ENCODE measurements at places on chromosomes 6 and 20. TPM values are rescaled to one million over a fixed set of nuclear protein-coding genes. Genes with fewer than 3 reads are reported as not detected.

C20orf204 gene
- 0.50 TPM for polyA plus RNA-seq

DACT2 gene
- 1.0 TPM for polyA plus RNA-seq

- no peak for DNase-seq
Measured at GRCh38 chr20:24448170-24448569, 21.3 kb upstream of the SYNDIG1 start.

DNA sequence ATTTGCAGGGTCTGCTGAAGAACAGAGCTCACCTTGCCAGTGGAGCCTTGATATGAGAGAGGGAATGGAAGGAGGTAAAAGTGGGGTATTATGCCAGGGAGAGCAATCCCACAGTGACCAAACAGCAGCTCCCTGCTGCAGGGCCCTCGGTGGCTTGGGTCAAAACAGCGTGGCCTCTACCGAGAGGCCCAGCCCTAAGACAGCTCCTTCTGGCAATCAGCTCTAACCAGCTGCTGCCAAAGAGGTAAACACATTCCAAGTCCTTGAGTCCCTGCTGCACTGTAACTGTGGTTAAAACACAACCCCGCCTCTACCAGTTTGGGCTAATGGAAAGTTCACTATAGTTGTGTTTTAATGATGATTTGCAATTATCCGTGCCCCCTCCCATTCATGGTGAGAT lies 1.4 kb upstream of the DAAM2 start:
- no peak for DNase-seq

GSTA3 gene
- polyA plus RNA-seq: 1.7 TPM

DNA sequence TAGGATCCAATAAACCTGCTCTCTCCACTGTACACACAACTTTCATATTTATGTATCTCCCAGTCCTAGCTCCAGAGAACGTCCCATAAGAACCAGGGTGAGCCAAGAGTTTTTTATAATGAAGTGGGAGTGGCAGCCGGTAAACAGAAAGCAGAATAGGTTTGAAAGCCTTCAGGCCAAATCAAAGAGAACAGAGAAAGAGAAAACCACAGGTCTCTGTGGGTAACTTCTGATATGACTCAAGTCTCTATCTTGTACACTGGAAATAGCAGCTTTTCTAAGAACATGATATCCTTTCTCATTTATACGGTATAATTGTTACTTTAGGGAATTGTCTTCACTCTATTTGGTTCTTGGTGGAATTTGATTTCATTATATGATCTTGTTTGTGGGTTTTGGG lies 273.6 kb downstream of the PACRG start:
- no peak for DNase-seq

DNA sequence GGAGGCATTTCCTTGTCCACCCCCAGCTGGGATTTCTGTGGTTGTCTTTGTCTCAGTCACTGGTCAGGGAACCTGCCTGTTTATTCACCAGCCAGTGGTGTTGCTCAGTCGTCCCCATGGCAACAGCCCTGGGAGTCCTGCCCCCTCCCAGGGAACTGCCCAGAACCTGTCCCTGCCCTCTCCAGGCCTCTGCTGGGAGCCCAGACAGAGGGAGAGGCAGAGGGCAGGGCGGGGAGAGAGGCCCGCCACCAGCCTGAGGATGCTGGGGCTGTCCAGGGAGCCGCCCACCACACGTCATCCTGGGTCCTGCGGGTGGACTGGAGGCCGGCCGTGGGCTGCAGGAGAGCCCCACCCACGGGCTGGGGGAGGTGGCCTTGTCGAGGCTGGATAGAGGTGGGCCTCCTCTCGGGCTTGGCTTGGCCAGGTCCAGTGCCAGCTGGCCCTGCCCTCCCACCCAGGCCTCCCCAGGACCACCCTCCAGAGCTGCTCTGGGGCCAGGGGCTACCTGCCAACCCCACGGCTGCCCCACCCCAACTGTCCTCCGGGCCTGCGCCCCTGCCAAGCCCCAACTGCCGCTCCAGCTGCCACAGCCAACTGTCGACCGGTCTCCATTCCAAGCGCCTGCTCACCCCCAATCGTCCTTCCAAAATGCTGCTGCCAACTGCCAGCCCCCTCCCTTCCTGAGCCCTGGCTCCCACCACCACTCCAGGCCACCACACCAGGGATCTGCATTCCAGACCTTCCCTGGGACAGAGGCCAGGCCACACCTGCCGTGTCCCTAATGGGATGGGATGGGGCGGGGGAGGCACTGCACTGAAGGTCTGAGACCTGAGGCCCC lies 4.2 kb upstream of the ZBTB46 start:
- peak; percentile 88 for DNase-seq

GRCh38 chr20:25081065-25081729 lies 744 bp downstream of the VSX1 start:
- DNase-seq: peak; percentile 56

- DNase-seq: no peak
Measured at GRCh38 chr6:166415833-166416347, 33.1 kb upstream of the MPC1 start.

DNA sequence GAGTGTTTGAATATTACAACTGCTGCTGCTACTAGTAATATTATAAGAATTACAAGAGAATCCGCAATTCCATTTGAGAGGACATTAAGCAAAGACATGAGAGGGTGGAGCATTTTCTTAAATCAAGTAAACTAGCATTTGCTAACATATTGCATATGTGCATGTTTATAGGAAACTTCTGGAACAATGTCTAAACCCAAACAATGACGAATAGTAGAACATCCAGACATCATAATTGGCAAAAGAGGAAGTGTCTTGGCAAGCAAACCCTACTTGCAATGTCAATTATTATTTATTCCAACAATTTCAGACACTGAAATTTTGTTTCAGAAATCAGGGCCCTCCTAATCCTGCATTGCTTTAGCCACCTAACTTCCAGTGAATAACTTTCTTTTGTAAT lies 1155.3 kb upstream of the GJE1 start:
- peak; percentile 86 for DNase-seq

EFCAB8 gene
- polyA plus RNA-seq: 0.35 TPM

LPA gene
- polyA plus RNA-seq: not detected

GRCh38 chr6:71808865-71809264 lies 77.5 kb upstream of the RIMS1 start:
- DNase-seq: no peak

DNA sequence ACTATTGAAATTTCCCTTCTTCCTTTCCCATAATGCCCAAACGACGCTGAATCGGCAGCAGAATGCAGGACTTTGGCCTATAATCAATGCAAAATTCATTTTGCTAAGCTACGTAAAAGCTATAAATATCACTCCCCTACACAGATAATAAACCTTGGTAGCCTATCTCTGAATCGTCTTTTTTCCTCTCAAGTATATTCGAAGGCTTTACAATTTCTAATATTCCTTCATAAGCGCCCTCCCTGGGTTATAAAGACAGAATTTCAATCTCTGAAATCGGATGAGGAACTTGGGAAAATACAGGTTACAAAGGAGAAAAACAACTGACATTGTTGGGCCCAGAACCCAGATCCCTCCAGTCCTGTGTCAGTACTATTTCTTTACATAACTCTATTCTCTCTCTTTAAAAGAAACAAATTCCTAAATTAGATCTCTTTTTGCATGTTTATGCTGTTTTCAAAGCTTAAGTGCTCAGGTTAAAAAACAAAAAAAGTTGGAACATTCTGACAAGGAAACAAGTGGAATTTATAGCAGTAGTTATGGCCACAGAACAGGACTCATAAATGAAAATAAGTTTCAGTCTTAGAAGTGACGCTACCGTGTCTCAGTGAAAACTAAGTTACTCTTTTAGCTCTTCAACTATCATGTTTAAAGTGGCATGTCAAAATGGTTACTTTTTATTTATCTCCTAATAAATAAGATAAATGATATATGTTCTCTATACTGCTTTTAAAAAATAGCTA lies 84.5 kb downstream of the SESN1 start:
- DNase-seq: no peak

GRCh38 chr6:137240168-137240567 lies 21.0 kb upstream of the IFNGR1 start:
- no peak for DNase-seq

SALL4 gene
- polyA plus RNA-seq: 0.06 TPM

GRCh38 chr20:45419188-45420091 lies 3.5 kb downstream of the PIGT start:
- no peak for DNase-seq

DNA sequence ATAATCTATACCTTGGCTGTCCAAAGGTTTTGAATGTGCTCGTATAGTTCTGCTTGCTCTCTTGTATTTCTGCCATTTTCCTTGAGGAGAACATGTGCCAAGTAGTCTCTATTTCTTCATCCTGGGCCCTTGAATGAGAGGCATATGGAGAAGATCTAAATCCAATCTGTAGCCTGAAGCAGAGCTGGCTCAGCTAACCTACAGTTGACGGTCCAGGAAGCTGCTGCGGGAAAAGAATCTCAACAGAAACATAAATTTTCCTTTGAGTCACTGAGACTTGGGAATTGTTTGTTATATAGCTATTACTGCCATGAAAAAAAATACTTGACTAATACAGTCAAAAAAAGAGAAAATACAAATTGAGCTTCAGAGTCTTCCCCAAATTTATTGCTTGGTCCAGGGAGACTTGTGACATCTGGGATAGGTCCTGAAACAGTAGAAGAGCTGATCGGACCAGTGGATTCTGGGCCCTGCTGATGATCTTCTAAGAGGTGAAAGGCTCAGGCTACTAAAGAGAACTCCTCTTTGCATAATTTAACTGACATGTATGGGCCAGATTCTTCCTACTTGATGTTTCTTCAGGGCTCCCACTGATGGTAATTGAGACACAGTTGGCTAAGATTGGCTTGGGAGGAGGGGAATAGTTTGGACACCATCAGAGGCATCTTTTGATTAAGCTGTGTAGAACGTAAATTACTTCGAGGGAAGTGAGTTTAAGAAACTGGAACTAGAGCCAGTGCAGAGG lies 29.9 kb upstream of the PLCB4 start:
- no peak for DNase-seq

DNA sequence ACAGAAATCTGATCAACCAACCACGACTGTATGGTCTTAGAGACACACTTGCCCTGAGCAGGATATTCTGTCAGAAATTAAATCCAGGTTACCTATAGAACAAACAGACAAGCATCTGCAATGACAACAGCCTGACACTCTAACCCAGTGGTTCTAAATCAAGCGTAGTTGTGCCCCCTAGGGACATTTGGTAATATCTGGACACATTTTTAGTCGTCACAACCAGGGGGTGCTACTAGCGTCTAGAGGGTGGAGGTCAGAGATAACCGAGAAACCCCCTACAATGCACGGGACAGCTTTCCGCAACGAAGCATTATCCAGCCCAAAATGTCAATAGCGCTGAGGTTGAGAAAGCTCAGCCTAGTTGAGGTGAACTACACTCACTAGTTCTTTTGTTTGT lies 32.3 kb downstream of the ID4 start:
- DNase-seq: no peak

- DNase-seq: no peak
Measured at GRCh38 chr6:43331891-43332290, 23.3 kb upstream of the CRIP3 start.

CDH4 gene
- polyA plus RNA-seq: 0.25 TPM

DNA sequence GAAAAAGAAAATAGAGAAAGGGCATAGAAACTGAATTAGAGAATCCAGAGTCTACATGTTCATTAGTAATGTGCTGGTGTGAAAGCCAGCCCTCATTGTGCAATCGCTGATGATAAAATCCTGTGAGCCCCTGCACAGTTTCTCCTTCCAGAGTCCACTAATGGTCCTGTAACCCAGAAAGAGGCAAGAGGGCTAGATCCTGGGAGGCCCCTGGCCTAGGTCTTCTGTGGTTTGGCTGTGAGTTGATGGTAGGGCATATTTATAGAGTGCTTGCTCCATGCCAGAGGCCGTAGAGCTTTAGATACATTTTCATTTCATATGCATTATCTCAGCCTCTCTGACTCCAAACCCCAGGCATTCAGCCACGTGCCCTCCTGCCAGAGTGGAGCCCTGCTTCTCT lies 94.9 kb upstream of the MTHFD1L start:
- no peak for DNase-seq

- DNase-seq: peak; percentile 45
Measured at GRCh38 chr6:5670811-5671561, 335.7 kb downstream of the NRN1 start.

DNA sequence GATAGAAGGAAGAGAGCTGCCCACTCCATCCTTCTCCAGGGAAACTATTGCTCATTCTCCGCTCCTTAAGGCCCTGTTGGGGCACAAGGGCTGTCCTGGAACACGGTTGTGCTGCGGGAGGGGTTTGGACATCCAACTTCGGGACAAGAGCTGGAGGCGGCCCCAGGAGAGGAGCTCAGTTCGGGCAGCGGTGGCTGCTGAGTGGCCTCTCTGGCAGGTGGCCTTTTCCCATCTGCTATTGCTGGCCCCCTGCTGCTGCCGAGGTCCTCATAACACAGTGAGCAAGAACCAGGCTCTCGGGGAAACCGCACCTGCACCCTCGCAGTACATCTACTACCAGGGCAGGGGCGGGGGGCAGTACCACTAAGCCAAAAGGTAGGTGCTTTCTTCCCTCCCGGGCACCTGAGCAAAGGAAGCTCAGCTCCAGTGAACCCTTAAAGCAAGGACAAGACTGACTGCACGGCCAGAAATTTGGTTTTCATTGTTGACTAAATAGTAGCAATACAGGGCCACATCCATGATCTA lies 63.7 kb downstream of the PSMG4 start:
- no peak for DNase-seq

DNA sequence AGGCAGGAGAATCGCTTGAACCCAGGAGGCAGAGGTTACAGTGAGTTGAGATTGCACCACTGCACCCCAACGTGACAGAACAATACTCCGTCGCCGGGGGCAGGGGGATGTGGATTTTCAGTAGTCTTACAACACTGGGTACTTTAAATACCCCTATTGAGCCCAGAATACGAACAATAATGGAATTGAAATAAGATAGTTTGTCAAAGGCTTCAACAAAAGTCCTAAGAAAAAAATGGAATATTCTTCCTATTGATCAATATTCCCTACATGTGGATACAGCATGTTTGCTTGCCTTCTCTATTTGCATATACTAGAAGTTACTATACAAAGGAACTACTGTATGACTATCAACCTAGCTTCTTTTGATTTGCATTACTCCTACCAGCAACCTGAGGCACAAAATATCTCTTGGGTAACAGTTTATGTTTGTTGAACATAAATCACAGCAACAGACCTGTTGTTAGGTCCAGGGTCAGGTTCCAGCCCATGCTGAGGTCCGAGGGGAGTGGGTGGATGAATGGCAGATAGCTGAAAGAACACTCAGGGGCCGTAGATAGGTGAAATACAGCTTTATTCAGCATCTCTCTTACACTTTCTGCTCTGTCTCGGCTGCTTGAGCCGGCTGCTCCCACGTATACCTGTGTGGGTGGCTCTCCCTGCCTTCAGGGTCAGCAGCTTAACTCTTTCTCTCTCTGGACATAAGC lies 23.8 kb downstream of the MAN1A1 start:
- DNase-seq: no peak

DNA sequence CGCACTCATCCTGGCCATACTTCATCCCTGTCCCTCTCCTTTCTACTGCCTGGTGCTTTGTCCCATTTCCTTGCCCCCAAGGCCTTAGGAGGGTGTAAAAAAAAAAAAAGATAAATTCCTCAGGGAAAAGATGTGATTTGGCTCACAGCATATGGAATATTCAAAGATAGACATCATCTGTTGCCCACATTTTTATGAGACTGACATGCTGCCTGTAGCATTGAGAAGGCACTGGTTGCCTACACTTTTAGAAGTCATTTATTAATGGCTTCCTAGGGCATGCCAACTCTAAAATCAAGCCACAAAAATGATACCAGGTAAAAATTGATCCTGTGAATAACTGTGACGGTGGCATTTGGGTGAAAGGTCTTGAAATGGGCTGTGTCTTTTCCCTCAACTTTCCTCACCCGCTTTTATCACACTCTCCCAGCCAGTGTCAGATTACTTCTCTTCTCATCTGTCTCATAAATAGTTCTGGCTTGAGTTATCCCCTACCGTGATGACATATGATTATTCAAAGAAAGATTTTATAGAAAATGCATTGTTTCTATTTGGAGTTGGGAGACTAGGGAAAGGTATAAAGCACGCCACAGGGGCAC lies 139.4 kb downstream of the CARMIL1 start:
- no peak for DNase-seq

TSPO2 gene
- polyA plus RNA-seq: not detected

All from lung (tissue), 17 donors.